ENCODE measurements at places on chromosomes 4 and X.

GRCh38 chrX:97704474-97704873, 820.8 kb downstream of the RPA4 start:
- DNase-seq = no peak

- DNase-seq = no peak
These were observed 32.5 kb downstream of the WDR1 start for GRCh38 chr4:10083861-10084641.

DNA sequence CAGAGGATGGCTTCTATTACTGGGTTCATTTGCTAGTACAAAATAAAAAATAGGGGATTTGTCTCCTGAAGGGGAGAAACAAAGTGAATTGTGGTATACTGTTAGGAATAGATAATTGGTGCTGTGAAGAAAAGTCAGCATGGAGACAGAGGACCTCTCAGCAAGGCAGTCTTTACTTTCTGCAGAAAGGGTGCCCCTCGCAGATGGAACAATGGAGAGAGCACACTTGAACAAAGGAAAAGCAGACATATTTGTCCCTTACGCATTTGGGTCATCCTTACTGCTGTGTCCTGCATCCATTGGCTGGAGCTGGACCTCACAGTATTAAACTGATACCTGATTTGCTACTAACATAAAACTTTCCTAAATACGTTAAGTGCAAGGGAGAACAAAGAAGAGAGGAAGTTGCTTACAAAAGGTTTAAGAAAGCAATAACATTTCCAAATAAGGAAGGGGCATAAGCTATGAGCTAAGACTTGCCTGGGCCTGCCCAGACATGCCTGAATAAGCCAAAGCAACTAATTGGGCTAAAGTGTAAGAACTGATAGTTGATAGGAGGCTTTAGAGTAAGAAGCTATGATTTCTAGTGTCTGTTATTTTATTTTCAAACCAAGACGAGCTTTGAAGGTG, 83.8 kb downstream of the CCKAR start:
- DNase-seq = no peak

- no peak for DNase-seq
These were observed 1439.7 kb upstream of the AGA start for GRCh38 chr4:178881937-178882336.

DNA sequence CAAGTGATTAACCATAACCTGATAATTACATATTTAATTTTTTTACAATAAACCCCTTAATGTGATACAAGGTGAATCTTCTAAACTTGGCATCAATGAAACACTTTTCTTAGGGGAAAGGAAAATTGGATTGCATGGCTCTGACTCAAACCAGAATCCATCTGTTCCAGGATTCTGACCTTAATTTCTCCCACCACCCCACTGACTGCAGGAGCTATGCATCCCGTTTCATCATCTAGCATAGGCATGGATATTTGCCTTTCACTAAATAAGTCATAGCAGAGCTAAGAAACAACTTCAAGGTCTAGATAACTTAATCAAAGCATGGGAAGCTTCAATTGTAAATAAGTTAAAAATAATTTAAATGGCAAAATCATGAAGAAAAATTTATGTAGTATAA, 156.3 kb downstream of the BTC start:
- DNase-seq = no peak

DNA sequence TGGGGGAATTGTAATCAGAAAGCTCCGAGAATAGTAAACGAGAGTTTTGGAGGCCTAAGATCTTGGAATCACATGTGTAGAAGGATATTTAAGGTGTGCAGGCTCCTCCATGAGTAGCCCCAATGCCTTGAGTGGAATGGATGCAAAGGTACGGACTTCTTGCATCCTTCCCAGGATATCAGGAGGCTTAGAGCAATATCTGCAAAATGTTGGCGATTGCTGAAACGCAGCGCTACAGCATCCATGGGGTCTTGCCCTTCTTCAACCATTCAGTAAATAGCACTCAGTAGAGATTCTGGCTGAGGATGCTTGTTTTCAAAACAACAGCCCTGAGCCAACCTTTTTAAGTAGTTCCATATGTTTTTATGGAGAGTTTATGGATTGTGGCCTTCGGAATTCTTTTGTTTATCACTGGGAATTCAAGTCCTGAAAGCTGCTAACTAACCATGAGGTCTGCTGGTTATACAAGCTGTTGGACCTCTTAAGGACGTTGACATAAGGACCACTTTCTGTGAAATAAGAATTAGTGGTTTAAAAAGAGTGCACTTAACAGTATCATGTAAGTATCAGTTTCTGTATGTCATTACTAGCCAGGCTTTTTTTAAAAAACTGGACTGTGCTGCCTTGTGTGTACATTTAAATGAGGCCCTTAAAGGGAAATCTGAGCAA, 228.8 kb upstream of the PGRMC2 start:
- DNase-seq = no peak

All from islet precursor cell (in vitro differentiated cells).